ENCODE measurements at places on chromosomes 7 and 10.

DNA sequence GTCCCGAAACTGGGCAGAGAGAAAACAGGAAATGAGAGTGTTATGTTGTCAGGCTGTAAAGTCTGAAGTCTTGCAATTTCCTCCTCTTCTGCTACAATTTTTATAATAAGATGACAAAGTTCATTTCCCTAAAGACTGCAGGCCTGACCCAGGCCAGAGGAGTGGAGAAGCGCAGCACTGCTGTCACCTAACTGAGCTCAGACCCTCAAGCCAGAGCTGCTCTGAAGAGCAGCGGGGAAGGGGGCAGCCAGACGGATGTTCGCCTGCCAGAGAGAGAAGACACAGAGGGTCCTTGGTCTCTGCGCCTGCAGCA is 12.6 kb upstream of the AOAH start:
- DNase-seq, result no peak

DNA sequence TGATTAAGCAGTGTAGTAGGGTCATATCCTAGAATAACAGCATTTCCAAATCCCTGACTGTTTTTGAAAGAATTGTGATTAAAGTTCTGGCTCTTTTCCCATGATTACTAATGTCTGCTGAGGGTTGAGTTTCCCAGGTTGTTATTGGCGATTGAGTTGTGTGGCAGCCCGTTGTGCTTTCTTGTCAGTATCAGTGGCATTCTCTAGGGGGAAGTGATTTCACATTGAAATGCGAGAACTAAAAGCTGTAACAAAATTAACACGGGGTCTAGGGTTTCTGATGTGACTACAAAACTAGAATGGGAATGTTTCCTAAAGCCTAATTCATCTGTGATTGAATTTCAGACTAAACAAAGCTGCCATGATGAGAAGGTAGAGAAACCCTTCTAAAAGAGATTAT is 349.4 kb downstream of the EXOC4 start:
- no peak for DNase-seq

DNA sequence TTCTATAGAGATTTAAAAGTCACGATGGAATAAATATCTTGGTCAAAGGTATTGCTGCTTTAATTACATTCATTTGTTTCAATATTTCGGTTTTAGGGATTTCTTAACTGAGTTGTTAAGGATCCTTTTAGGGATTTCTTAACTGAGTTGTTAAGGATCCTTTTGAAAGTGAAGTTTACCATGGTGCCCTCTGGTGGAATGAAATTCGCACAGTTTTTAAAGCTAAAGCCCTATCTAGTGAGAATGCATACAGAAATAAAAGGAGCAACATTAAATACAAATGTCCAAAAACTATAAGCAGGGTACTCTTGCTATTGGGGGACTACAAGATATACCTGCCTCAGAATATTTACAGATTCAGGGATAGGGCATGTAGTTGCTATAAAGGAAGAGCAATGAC is 193.7 kb downstream of the RNLS start:
- DNase-seq, result no peak

- peak; percentile 44 for DNase-seq
These were observed 121.1 kb downstream of the NKX6-2 start for GRCh38 chr10:132664883-132665282.

DNA sequence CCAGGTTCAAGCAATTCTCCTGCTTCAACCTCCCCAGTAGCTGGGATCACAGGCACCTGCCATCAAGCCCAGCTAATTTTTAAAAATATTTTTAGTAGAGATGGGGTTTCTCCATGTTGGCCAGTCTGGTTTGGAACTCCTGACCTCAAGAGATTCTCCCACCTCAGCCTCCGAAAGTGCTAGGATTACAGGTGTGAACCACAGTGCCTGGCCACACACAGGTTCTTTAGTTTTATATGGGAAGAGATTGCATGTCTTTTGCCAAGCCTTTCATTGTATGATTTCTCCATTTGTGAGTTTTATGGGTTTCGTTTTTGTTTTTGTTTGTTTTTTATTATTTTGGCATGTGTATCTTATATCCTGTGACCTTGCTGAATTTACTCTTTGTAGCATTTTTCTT is 40.9 kb downstream of the C1GALT1 start:
- no peak for DNase-seq

DNA sequence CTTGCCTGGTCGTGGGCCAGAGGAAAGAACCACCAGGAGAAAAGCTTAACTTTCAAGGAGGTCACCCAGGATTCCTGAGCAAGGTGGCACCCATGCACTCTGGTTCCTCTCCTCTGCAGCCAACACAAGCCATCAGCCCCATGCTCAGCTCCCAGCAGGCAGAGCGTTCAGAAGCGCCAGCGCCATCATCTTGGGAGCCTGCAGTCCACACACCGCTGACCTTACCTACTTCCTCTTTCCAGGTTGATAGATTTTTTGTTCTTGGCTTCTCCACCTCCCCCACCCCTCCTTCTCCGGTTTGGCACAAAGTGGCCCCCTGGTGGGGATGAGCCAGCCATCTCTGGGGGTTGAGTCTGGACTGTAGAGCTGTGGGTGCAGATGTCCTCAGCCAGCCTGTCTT is 1.7 kb upstream of the WDR86 start:
- peak; percentile 43 for DNase-seq

Data from H7 (cell line).